CD8-positive, alpha-beta memory T cell (primary cell): ENCODE measurements at places on chromosomes 5 and 9. TPM values are rescaled to one million over a fixed set of nuclear protein-coding genes. Genes with fewer than 3 reads are reported as not detected.

The BSPRY gene
- 1.4 TPM for total RNA-seq

DNA sequence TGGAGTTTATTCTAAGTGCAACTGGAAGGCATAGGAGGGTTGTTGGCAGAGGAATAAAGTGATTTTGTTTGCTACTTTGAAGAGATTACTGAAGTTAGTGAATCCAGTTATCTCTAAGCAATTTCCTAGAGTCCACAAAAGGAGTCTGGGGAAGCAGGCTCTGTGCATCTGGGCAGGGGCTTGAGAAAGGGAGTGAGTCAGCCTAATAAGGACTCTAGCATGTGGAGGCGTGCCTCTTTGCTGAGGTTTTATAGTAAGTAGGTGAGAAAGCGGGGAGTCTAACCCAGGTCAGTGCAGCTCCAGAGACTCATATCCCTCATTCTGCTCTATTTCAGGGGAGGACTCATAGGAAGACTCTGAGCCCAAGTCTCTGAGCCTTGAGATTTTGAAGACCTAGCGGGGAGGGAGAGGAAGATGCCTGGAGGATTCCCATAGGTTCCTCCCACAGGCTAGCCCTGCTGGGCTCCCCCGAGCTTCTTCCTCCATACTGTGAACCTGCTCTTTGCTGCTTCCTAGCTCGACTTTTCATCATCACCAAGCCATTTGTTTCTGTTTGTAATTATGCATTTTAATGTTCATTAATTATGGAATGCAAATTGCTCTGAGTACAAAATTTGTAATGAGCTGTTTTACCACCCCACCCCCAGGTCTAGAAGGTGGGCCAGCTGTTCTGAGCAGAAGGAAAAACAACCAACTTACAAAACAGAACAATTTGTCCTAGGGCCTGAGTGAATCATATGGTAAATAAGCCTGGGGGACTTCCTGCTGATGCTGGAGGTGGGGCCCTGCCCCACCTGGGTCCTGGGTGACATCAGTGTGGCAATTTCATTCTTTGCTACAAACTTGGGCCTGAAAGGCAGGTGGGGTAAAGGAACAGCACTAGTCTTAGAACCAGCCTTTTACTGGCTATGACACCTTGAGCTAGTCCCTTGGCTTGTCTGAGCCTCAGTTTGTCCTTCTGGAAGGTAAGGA, 150.2 kb downstream of the TRIM32 start:
- DNase-seq = no peak

DNA sequence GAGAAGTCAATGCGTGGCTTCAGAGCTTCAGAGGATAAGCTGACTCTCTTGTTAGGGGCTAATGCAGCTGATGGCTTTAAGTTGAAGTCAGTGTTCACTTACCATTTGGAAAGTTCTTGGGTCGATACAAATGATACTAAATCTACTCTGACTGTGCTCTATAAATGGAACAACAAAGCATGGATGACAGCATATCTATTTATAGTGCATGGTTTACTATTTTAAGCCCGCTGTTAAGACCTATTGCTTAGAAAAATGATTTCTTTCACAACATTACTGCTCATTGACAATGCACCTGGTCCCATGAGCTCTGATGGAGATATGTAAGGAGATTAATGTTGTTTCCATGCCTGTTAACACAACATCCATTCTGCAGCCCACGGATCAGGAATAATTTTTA, 435.7 kb downstream of the MAT2B start:
- no peak for DNase-seq

GRCh38 chr5:82719368-82719767, 357.8 kb downstream of the TMEM167A start:
- DNase-seq = no peak

- no peak for DNase-seq
Observed at GRCh38 chr5:55665065-55665464, 47.1 kb downstream of the SLC38A9 start.

The PCDHB3 gene
- not detected for total RNA-seq

GRCh38 chr9:4755026-4755609, 14.1 kb upstream of the AK3 start:
- DNase-seq = no peak

DNA sequence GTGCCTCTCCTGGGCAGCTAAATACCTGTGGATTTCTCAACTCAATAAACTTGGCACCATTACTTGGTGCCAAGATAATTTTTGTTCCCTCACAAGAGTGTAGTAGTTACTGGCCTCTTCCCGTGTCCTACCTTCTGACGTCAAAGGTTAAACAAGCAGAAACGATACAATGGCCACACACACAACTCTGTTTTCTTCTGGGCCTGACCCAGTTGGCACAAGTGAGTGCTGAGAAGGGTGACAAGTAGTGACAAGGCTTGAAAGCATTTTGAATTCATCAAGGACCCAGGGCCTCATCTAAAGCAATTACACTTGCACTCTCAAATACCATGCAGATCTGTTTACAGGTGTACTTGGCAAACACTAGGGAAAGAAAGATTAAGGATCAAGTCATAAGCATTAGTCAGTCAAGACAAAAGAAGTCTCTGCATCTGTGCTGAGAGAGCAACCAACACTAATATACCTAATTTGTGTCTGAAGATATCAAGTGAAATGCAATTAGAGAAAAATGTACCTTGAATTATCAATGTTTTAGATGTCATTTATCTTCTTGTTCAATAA, 30.8 kb downstream of the RASEF start:
- no peak for DNase-seq

GRCh38 chr5:146704949-146705665, 173.4 kb downstream of the PPP2R2B start:
- no peak for DNase-seq

The PCDHGA6 gene
- 0.15 TPM for total RNA-seq

DNA sequence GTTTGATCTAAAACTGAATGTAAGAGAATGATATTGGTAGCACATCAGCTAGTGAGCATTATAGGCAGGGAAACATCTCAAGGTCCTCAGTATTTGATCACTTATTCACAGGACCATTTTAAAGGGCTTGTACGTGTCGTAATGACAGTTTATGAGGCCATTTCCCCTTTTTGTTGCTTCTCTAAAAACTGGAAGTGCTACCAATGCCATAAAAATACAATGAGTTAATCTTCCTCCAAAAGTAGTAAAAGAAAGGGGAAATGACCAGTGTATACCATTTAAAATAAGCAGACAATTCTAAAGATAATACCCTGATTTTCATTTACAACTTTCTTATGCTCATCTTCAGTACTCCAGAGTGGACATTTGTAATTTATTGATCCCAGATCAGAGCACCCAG, 285.8 kb upstream of the PCSK5 start:
- DNase-seq = no peak

The ADAMTS19 gene
- not detected for total RNA-seq

The CTSL gene
- total RNA-seq = 8.8 TPM

- DNase-seq = no peak
Observed at GRCh38 chr5:38447786-38448185, 108.7 kb downstream of the LIFR start.

DNA sequence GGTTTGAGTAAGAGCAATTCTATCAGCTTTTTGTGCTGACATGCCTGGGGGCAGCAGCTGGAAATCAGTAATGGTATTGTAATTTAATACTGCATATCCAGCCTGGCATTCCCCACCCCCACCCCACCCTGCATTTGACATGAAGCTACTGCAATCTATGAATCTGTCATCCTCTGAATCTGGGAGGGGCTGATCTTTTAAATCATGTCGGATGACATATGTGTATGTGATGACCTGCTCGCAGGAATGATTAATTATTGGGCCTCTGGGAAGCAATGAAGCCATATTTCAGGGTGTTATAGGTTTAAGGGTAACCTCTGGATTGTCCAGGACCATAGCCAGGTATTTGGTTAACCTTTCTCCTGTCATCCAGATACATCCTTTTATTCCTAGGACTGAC, 64.6 kb upstream of the RASGRF2 start:
- no peak for DNase-seq

GRCh38 chr5:93891491-93892480, 150.4 kb upstream of the POU5F2 start:
- DNase-seq = no peak

The CMYA5 gene
- total RNA-seq = 0.16 TPM

The SLC6A18 gene
- total RNA-seq = not detected

The TOPORS gene
- 20.4 TPM for total RNA-seq

The SNCB gene
- not detected for total RNA-seq

GRCh38 chr9:35673132-35674024, at the start of gene CA9:
Gene CA9, plus strand, starts transcription at chr9:35673928. Its CDS starts 32 bp downstream, at chr9:35673960.
- DNase-seq = no peak
